Right ventricle myocardium inferior (tissue), 1 donor: ENCODE measurements at places on chromosomes 3 and 15.

- DNase-seq = no peak
These were observed 35.2 kb downstream of the FBXO45 start for GRCh38 chr3:196603683-196604082.

GRCh38 chr3:102512734-102513504 lies 78.1 kb downstream of the ZPLD1 start:
- no peak for DNase-seq

DNA sequence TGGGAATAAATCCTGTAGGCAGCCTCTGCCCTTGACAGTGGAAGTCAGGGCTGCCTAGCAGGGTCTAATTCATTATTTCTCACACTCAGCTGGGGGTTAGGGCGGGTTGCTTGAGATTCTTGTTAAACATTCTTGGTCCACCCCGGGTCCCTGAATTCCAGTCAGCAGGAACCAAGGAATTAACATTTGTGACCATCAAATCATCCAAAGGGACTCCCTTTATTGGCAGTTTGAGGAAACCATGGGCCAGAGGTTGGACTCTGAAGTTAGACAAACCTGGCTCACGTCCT lies 122.8 kb downstream of the EEFSEC start:
- DNase-seq = no peak

- DNase-seq = no peak
These were observed 82.3 kb downstream of the LPP start for GRCh38 chr3:188236271-188236670.

GRCh38 chr3:104648823-104649222 lies 717.9 kb upstream of the ALCAM start:
- no peak for DNase-seq

GRCh38 chr3:3087716-3088465 lies 22.3 kb downstream of the IL5RA start:
- DNase-seq = no peak

DNA sequence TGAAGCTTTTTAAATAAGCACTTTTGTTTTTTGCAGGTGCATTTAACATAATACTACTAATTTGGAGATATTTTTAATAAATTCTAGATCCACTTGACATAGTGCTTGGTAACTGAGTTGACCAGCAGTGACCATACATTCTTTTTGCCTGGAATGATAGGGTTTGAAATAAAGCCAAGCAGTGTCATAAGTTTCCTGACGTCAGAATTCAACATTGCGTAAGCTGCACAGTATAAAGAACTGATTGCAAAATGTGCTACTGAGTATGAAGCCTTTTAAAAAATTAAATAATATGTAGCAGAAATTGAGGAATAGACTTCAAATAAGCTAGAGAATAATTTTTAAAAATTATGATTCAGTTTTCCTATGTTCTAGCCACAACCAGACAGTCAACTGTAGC lies 454.6 kb upstream of the ARPP21 start:
- DNase-seq = no peak

- DNase-seq = no peak
These were observed 5.2 kb upstream of the GNAI2 start for GRCh38 chr3:50230794-50231125.

DNA sequence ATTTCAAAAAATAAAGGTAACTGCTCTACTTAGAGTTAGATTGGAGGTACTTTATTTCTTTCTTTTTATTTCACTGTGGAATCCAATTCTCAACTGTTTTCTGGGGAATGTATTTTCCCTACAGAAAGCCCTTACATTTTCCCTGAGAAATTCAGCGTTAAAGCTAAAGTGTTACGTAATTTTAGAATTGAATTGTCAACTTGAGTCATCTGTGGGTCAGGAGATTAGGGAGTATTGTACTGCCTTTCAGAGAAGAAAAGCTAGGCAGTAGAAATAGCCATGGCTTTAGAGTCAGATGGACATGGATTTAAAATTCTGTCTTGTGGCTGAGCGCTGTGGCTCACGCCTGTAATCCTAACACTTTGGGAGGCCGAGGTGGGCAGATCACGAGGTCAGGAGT lies 728.6 kb downstream of the ROBO1 start:
- no peak for DNase-seq

- no peak for DNase-seq
These were observed 279.7 kb upstream of the GOLGA6L4 start for GRCh38 chr15:83955806-83956265.

- DNase-seq = no peak
These were observed 474.3 kb downstream of the NR2F2 start for GRCh38 chr15:96804754-96805153.

- no peak for DNase-seq
These were observed 103.4 kb downstream of the LSAMP start for GRCh38 chr3:116341899-116342298.
